T1000 (cell line): ENCODE measurements at places on chromosomes 2 and 18.

GRCh38 chr2:86219896-86220295 is 20.6 kb downstream of the MRPL35 start:
- no peak for DNase-seq

- DNase-seq: no peak
These were observed 508.9 kb upstream of the POU3F3 start for GRCh38 chr2:104344985-104345384.

DNA sequence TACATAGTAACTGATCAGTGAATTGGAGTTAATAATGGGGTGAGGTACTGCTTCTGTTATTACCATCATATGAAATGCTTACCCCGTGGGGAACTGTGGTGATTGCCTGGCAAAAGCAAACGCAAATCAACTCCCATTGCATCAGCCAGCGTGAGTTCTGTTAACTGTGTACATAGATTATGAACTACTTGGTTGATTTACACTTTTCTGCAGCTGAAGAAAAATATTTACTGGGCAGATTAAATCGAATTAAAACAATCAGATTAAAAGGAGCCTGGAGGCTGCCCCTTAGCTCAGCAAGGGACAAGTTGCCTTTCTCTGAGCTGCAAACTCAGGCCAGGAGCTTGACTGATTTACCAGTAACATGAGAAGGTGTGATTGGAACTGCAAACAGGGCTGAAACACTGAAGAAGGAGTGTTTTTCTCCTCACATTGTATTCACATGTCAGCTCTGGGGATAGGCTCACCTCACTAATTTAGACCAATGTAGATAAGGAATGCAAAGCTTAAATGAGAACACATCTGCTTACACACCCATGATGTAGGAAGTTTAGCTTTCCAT is 220.1 kb downstream of the OSR1 start:
- no peak for DNase-seq

GRCh38 chr2:151278487-151278886 is 11.0 kb downstream of the NMI start:
- DNase-seq: no peak

GRCh38 chr2:61185231-61185728 is 23.3 kb downstream of the C2orf74 start:
- DNase-seq: no peak

- DNase-seq: no peak
These were observed 5.5 kb downstream of the ZNF396 start for GRCh38 chr18:35371412-35372195.

GRCh38 chr2:234686088-234686890 is 189.4 kb upstream of the ARL4C start:
- peak; percentile 12 for DNase-seq

DNA sequence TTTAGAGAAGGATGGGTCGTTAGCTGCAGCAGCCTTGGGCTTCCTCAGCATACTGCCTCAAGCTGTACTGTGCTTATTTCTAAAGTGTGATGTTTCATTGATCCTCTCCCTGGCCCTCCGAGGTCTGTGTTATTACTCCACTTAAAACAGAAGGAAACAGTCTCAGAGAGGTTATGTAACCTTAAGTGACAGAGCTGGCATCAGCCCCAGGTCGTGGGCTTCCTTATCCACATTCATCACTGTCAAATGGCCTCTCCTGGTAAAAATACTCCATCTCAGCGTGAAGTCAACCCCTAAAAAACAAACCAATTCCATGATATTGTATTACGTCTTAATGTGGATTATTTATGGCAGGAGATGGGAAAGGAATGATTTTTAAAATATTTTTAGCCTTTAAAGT is 153.3 kb upstream of the NOSTRIN start:
- DNase-seq: no peak

- no peak for DNase-seq
These were observed 97.0 kb upstream of the SLC35G4 start for GRCh38 chr18:11512096-11513025.

- DNase-seq: no peak
These were observed 131.9 kb downstream of the SOX11 start for GRCh38 chr2:5824126-5824525.

DNA sequence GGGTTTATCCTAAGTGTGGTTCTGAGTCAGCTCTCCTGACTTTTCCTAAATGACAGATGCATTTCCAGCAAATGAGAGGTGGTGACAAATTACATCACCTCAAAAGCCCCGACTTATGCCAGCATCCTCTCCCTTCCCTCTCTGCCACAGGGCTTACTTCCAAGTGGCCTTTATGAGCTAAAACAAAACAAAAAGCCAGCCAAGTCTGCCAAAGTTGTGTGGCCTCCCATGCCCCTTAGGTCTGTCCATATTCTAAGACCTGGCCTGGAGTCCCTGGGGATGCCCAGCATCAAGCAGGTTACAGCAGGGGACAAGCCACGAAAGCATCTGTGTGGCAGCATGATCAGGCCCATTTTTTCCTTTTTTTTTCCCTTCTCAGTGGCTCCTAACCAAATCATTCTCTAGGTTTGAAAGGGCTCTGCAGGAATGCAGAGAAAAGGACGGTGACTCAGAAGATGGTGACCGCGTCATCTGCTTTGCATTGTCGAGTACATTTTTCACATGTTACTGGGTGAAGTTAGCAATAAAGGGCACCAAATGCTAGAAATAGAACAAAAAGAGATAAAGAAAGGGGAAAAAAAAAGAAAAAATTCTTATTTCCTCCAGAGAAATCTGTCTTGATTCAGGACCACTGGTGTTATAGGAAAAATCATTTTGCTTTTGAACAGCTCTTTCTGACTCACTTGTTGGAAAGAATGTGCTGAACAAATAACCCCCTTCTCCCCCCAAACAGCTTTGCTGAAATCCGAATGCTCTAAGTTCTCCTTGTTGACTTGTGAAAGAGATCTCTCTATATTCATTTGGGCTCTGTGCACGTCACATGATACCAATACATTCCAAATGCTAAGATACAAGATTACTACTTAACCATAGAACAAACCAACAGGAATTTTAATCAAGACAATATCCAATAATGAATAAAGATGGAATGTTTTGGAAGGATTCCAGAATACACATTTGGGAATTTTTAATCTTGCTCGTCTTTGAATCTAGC is 178.7 kb downstream of the EN1 start:
- DNase-seq: peak; percentile 53

DNA sequence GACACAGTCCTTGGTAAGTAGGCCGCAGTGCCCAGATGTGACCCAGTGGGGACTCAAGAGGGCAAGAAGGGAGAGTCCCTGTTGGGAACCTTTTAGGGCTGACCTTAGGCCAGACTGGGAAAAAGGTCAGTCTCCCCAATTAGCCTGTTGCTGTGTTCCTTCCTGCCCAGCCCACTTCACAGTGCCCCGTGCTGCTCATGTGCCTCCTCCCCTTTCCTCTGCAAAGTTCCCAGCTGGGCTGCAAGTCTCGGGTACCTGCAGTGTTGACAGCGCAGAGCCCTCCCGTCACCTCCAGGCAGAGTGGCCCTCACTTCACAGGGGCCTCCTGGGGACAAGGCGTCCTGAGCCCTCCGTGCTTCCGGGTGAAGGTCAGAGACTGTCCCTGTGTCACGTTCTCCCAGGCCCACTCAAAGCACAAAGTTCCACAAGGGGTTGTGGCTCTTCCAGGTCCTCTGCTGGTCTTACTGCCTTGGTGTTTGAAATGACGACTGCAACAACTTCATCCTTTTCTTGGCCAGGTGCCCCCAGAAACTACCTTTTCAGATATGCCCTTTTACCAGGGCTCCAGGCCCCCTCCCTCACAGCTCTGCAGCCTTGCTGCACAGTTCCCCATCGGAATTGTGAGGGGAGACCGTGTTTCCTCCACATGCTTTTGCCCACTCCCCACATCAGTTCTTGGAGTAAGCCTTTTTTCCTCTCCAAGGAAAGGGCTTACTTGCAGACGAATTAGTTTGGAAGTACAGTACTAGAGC is 225.8 kb downstream of the ALPK2 start:
- no peak for DNase-seq

- DNase-seq: no peak
These were observed 202.4 kb downstream of the FHOD3 start for GRCh38 chr18:36499938-36500337.

GRCh38 chr18:34911661-34912384 is 129.4 kb upstream of the MAPRE2 start:
- peak; percentile 5 for DNase-seq

DNA sequence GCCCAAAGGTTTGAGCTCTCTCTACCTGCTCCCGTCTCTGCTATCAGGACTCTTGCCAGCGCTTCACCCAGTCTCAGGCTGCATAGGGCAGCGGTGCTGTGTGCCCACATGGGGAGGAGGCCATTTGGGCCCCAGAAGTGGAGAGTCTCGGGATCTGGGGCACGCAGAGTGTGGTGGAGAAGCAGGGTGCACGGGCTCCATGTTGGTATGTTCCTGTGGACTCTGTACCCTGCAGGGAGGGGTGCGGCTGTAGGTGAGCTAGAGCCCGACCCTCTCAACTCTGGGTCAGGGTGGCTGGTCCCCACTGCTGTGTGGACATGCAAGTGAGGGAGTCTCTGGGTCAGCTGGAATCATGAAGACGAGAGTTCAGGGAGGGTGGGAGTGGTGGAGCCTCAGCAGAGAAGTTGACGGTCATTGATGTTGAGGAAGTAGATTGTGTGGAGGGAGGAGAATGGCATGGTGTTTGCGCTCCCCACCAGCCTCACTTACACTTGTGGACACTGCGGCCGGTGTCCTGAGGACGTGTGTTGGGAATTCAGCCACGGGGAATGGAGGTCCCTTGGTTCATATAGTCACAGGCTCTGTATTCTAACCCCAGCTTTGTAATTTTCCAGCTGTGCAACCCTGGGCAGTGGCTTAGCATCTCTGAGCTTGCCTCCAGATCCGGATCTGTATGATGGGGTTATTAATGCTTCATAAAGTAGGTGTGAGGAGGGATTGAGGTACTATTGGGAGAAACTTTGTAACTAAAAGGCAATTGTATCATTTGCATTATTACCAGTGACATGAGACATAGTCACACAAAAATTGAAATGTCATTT is 840 bp upstream of the PSD4 start:
- DNase-seq: no peak

- no peak for DNase-seq
These were observed 258.9 kb upstream of the CXCR4 start for GRCh38 chr2:136376798-136377211.

DNA sequence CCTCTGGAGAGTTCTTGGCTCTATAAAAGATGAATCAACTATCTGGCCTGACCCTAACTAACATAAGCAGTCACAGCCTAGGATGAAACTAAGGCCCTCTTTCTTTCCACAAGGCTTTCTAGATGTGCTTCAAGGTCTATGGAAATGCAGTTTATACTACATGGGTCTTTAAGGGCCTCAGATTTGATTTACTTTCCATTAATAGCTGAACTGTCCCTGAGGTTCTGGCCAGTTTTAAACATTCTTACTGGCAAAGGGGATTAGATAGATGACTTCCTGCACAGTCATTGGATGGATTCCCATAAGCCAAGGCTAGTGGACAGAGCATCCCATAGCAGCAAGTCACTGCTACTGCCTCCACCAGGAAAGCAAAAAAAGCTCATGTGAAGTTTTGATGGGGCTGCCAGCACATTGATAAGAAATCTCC is 38.1 kb upstream of the LCLAT1 start:
- DNase-seq: no peak

GRCh38 chr2:152098496-152099366 is at the start of gene CACNB4:
CACNB4 (minus strand) TSS chr2:152099044.
- no peak for DNase-seq

GRCh38 chr18:50111398-50111797 is 83.5 kb downstream of the MYO5B start:
- DNase-seq: no peak

DNA sequence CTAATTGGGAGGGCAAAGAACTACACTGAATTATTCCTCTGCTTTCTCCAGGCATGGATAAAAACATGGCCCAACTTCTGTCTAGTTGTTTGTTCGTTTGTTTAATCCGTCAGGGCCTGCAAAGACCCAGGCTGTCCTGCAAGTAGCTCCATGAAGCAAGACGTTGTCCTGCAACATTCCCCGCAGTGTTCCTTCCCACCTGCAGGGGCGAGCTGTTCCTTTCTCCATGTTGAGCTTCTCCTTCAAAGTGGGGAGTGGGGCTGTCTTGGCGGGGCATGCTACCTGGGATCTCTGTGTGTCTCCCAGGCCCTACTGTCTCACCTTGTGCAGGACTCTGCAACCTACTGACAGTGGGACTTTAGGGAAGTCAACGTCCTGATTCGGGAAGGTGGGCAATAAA is 264.0 kb upstream of the SMIM21 start:
- DNase-seq: no peak

DNA sequence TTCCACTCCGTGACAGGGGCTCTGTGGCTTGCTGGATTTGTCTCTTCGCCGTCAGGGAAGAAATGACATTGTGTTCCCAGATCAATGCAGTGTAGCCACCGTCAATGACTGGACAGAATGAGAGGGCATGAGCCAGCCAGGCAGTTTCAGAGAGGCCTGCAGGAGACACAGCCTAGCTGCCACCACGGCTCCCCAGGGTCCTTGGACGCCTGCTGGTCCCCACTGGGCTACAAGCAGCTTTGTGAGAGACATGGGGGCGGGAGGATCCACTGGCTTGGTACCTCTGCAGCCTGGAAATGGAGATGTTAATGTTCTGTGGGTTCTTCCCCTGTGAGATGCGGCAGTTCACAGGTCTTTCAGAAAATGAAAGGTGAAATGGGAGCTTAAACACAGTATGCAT is 12.1 kb upstream of the AMER3 start:
- DNase-seq: no peak

DNA sequence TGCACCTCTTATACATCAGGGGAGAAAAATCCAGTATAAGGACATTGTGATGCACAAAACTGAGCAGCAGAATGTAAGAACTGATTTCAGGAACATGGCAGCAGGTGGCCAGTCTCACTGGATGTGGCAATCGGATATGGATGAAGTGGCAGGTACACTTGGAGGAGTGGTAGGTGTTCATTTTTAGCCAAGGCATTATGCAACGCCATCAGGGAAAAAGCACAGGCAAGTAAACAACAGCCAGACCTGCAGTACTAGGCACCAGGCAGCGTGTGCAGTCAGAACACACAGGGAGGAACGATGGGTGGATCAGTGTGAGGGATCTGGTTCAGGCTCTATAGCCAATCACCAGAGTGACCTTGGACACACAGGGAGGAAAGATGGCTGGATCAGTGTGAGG is 77.4 kb upstream of the GCFC2 start:
- no peak for DNase-seq

GRCh38 chr2:199261239-199261638 is 196.5 kb downstream of the SATB2 start:
- no peak for DNase-seq

DNA sequence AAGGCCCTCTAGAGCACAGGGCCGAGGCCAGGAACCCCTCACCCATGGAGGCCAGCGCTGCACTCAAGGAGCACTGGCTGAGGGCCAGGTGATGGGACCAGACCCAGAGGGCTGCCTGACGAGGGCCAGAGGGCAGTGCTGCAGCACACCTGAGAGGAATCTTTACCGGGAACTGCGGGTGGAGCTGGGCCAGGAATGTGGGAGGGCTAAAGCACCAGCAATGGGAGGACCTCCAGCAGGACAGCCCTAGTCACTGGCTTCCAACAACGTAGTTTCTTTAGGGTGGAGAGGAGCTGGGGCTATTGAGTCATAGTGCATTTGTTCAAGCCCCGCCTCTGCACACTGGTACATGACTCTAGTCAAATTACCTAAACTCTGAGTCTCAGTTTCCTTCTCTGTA is 143.4 kb downstream of the TMEM17 start:
- DNase-seq: no peak

GRCh38 chr18:44246001-44246400 is 434.7 kb upstream of the SETBP1 start:
- no peak for DNase-seq
